ENCODE measurements at places on chromosomes 4 and X. TPM values are rescaled to one million over a fixed set of nuclear protein-coding genes. Genes with fewer than 3 reads are reported as not detected.

GRCh38 chrX:17564689-17565409 lies 172.4 kb upstream of the SCML1 start:
- DNase-seq: no peak

- DNase-seq: no peak
Measured at GRCh38 chrX:14505648-14506047, 23.7 kb upstream of the GLRA2 start.

DNA sequence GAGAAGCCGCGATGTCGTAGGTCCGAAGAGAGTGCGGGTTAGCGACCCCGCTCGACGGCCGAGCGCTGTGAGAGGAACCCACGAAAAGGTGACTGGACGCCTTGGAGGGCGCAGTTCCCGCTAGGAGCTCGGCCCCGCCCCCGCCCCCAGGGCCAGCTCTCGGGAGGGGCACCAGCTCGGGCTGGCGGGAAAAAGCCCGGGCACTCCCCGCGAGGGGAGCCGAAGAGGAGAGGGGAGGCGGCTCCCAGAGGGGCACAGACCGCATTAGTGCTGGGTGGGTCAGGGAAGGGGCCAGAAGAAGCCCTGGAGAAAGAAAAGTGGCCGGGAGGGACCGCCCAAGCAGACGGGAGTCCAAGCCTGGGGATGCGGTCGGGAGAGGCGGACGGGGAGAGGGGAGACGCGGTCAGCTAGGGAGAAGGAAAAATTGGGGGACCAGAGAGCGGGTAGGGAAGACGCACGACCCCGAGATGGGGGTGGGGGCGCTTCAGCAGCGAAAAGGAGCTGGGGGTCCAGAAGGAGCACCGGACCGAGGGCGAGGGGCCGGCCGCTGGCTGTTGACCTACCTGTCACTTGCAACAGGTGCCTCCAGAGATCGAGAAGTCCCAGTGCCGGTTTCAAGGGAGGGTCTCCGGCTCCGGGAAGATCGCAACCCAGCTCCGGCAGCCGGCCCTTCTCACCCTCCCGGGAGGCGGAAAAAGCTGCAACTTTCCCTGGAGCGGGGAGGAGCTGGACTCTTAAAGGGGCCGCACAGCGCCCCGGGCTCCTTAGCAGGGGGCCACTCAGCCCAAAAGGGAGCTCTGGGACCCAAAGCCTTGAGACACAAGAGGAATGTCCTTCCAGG lies at the start of gene SYTL4:
Gene SYTL4, minus strand, starts transcription at position 681 of the 841 bp plus-strand sequence. CDS start 30,084 bp downstream, outside the sequence.
- no peak for DNase-seq

Gene PTTG2
- total RNA-seq: 2.2 TPM

Gene DGKK
- not detected for total RNA-seq

Gene STK26
- 59.9 TPM for total RNA-seq
